ENCODE measurements at places on chromosomes 1 and 21.

- no peak for DNase-seq
Observed at GRCh38 chr1:12709091-12709491, 6.8 kb upstream of the AADACL3 start.

DNA sequence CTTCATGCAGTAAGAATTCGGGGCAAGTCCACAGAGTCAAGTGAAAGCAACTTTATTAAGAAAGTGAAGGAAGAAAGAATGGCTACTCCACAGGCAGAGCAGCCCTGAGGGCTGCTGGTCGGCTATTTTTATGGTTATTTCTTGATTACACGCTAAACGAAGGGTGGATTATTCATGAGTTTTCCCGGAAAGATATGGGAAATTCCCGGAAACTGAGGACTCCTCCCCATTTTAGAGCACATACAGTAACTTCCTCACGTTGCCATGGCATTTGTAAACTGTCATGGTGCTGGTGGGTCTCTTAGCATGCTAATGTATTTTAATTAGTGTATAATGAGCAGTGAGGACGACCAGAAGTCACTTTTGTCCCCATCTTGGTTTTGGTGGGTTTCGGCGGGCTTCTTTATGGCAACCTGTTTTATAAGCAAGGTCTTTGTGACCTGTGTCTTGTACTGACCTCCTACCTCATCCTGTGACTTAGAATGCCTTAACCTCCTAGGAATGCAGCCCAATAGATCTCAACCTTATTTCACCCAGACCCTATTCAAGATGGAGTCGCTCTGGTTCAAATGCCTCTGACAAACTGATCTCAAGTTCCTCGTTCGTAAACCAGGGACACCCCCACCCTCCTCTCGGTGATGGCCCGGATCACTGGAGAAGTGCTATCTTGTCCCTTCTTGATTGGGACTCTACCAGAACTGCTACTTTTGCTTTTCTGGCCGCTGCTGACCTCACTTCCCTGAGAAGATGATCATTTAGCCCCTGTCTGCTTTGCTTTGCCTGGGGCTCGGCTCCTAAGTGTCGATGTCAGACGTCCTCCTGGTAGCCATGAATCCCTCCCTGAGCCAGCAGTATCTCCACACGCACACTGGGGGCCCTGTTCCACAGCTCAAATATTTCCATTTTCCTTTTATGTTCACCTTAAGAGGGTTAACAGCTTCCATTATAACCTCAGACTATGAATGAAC is 48.8 kb downstream of the CLSTN1 start:
- DNase-seq, result no peak

DNA sequence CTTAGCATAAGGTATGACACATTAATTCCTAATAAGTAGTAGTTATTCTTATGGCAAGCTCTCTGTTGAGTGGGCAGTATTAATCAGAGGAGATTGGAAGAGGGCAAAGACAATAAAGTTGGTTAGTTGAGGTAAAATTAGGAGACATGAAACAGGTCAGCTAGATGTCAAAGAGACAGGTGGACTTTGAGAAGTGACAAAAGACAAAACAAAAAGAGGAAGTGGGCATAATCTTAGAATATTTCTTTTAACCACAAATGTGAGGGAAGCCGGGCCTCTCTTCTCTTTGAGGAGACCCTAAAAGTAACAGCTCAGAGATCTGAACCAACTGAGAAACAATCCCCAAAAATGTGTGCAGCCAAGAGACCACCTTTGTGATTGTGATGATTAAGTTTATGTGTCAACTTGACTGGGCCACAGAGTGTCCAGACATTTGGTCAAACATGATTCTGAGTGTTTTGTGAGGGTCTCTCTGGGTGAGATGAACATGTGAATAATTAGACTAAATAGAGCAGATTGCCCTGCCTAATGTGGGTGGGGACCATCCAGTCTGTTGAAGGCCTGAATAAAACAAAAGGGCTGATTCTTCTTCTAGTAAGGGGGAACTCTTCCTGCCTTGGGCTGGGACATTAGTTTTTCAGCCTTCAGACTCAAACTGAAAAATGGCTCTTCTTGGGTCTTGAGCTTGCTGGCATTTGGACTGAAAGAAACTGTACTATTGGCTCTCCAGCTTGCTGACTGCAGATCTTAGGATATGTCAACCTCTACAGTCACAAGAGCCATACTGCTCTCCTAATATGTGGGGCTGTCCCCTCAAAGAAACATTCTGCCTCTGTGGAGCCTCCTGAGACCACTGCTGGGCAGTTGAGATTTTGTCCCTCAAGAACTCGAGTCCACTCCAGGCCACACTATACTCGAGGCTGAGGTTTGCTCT is 40.0 kb downstream of the FCRL5 start:
- DNase-seq, result no peak

GRCh38 chr1:217660353-217661062 is 29.4 kb downstream of the SPATA17 start:
- no peak for DNase-seq

GRCh38 chr1:79322511-79323027 is 316.0 kb upstream of the ADGRL4 start:
- DNase-seq, result no peak

GRCh38 chr21:39319251-39319756 is 5.9 kb upstream of the BRWD1 start:
- no peak for DNase-seq

- no peak for DNase-seq
Observed at GRCh38 chr1:34083974-34084373, 81.1 kb downstream of the CSMD2 start.

DNA sequence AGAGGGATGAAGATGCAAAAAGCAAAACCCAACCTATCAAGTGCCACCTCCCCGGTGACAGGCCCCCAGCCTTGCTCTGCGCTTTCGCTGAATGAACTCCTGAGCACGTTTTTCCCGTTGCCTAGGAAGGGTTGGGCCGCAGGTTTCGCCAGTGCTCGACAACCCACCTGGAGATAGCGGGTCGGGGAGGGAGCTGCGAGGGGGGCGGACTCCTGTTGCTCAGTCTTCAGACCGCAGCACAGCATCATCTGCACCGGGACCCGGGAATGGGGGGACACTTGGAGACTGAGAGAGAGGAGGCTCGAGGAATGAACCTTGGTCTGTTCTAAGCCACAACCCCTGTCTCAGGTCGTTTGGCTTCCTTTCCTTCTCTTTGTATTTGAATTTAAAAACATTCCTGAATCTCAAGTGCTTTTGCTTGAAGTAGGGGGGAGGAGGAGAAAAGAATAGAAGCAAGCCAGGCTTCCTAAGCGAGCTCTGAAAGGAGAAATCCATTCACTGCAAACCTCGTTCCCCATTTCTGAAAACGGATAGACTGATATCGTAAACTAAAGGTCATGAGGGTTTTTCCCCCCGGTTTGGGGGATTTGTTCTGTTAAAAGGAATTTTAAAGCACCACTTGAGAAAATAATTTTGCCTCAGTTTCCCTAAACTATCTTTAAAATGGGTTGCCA is 1.2 kb downstream of the AK5 start:
- no peak for DNase-seq

- no peak for DNase-seq
Observed at GRCh38 chr1:154808261-154808908, 61.7 kb downstream of the KCNN3 start.

GRCh38 chr1:226432586-226433340 is 24.9 kb upstream of the PARP1 start:
- no peak for DNase-seq

DNA sequence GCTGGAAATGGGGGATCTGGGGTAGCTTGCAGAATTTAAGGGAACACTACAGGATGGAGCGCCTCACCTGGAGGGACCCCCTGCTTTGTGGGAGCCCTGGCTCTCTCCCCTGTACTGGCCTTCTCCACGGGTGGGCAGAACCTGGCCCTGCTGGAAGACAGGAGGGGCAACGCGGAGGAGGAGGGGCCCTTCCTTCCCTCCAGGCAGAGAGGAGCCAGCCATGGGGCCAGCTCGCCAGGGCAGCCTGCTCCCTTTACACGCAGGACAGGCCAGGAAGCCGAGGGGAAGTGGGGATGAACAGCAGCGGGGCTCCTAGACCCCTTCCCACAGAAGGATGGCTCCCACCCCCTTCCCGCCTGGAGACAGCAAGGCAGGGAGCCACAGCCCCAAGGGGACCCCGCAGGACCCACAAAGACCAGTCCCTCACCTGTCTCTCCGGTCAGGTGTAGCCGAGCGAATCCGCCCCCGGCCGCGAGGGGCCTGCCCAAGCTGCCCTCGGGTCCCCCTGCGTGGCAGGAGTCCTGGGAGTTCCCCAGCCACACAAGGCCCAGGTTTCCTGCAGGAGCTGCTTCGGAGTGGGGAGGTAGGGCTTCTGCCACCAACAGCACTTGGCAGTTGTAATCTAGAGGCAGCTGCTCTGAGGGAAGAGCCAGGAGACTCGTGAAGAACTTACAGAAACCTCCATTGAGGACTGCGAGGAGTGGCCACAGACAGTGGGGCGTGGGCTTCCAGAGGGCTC is 1.6 kb upstream of the SLC19A1 start:
- DNase-seq, result no peak

DNA sequence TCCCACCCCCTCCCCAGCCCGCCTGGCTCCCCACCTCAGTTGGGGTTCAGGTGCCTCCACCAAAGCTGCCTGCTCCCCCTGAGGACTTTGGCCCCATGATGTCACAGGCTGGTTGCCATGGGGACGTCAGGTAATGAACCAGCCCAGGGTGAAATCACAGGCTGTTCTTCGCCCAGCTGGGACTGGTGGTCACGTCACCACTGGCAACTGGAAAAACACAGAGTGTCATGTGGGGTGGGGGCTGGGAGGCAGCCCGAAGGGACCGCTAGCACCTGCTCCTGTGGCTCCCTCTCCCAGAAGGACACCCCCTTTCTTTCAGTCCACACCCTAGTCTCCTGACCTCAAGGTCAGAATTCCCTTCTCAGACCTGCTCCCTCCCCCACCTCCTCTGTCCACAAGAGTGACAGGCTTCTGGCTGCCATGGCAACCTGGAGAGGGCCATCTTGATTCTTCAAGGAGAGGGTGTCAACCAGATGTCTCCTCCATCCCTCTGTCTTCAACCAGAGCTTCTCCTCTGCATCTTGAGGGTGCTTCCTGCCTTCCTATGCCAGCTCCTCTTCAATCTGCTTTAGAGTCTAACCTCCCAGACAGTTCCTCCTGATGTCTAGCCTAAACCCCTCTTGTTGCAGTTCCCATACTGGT is 6.2 kb downstream of the FAM131C start:
- no peak for DNase-seq

DNA sequence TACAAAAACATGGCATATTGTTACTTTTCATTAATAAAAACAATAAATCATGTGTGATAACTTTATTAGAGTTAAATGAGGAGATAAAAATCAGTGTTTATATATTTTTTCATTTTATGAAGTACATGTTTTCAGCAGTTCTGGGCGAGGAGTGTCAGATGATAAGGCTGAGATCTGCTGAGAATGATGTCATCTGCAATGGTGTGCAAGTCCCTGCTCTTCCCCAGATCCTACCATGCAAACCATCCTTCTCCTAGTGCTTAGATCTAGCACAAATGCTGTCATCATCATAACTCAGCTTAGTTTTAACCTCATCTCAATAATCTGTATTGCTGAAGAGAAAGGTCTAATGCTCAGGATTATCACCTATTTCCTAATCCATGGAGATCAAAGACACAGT is 214.4 kb upstream of the DAB1 start:
- no peak for DNase-seq

DNA sequence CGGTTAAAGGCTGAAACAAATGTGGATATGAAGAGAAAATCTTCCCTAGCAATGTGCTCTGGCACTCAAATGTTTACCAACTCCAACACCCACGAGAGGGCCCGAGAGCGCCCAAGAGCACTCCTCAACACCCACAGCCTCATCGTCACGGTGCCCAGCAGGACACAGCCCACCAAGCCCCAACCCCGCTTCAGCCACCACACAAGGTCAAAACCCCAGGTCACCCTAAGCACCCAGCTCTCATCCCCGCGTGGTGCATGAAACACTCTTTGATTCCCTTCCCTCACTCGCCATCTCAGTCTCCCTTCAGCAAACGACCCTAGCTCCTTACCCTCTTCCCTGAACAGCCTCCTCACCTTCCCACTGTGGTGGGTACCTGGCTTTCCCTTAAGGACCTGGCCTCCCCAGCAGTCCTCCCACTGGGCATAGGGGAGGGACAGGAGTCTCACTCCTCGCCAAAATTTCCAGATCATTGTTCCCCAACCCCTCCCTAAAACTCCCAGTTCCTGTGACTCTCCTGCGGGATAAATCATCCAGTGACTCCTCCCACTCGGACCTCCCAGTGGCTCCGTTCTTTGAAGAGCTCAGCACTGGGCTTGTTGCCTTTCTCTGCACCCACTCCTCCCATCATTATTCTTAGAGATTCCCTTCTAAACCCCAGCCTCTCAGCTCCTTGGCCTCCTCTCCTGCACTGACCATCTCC is 170.4 kb upstream of the SYT6 start:
- no peak for DNase-seq

- DNase-seq, result no peak
Observed at GRCh38 chr1:81170721-81171120, 630.0 kb upstream of the ADGRL2 start.

- DNase-seq, result no peak
Observed at GRCh38 chr1:20216574-20216973, 30.3 kb upstream of the PLA2G2C start.

DNA sequence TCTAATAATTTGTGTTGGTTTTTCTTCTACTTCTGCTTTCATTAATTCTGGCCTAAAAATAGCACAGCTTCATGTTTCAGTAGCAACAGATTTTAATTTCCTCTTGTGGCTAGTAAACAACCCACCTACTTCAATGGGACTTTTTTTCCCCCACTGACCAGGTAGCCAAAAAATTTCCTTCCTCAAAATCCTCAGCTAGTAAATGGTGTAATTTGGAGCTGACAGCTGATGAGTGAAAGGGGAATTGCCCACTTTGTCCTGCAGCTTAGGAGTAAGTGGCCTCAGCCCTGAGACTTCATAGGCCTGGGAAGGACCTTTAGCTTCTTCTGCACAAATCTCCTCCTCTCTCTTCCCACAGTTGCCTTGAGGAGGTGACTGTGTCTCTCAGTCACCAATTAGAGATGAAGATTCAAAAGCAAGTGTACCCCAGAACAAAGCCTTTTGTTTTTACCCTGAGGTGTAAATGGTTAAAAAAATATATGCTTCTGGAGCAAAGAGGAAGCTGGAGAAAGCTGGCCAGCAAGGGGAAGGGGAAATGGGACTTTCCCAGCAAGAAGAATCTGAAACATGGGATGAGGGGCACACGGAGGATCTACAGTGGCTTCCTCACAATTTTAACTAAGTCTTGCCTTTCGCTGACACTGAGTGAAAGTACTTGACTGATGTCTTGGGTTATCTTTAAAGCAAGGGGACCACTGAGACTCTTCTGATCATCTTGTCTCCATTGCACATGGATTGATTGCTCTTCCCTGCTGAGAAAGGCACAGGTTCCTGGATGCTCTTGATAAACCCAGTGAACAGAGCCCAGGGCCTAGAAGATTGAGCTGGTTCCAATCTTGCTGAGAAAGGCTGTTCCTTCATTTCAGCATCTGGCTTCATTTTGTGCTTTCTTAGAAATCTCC is 35.8 kb upstream of the VCAM1 start:
- DNase-seq, result no peak

GRCh38 chr1:27044613-27045151 is 32.0 kb upstream of the TENT5B start:
- peak; percentile 80 for DNase-seq

GRCh38 chr1:231421546-231421970 is 529 bp downstream of the EGLN1 start:
- peak; percentile 13 for DNase-seq

- DNase-seq, result no peak
Observed at GRCh38 chr1:53328541-53329499, 950 bp upstream of the LRP8 start.

Data from activated T-cell treated with anti-CD3 and anti-CD28 coated beads for 24 hours (primary cell).